Bronchus fibroblast of lung (primary cell): ENCODE measurements at places on chromosomes 2 and 18. TPM values are rescaled to one million over a fixed set of nuclear protein-coding genes. Genes with fewer than 3 reads are reported as not detected.

C2orf74 gene
- 13.5 and 22.5 TPM in 2 replicates for total RNA-seq

OR6B2 gene
- not detected in 2 replicates for total RNA-seq

ABCG8 gene
- total RNA-seq = not detected in 2 replicates

WNT10A gene
- total RNA-seq = not detected in 2 replicates

MREG gene
- total RNA-seq = 1.3 and 2.0 TPM in 2 replicates

SP9 gene
- not detected in 2 replicates for total RNA-seq

SRD5A2 gene
- total RNA-seq = not detected in 2 replicates

CHRNA1 gene
- total RNA-seq = 0.15 and 0.34 TPM in 2 replicates

GPR39 gene
- total RNA-seq = 2.4 and 3.7 TPM in 2 replicates

ADGRF3 gene
- under 0.01 TPM in 1 of 2 replicates, not detected in the other for total RNA-seq

ALPG gene
- total RNA-seq = not detected in 2 replicates

HNMT gene
- 26.1 and 26.5 TPM in 2 replicates for total RNA-seq

COBLL1 gene
- total RNA-seq = 0.67 and 0.74 TPM in 2 replicates

PLEKHB2 gene
- 46.2 and 54.5 TPM in 2 replicates for total RNA-seq

REEP1 gene
- 0.67 TPM in 1 of 2 replicates, not detected in the other for total RNA-seq

LBX2 gene
- total RNA-seq = 1.3 and 3.4 TPM in 2 replicates

ELOA2 gene
- not detected in 2 replicates for total RNA-seq

TYMS gene
- total RNA-seq = 80.9 and 96.5 TPM in 2 replicates

SCG2 gene
- total RNA-seq = 3.0 and 4.0 TPM in 2 replicates

RHOB gene
- 130 and 145 TPM in 2 replicates for total RNA-seq

SCN9A gene
- total RNA-seq = 12.3 and 13.6 TPM in 2 replicates

RND3 gene
- 35.4 and 42.9 TPM in 2 replicates for total RNA-seq

CAPN14 gene
- total RNA-seq = under 0.01 TPM in 2 replicates

MAL gene
- not detected in 2 replicates for total RNA-seq

LRRTM4 gene
- total RNA-seq = not detected in 2 replicates

RAD51AP2 gene
- total RNA-seq = under 0.01 TPM in 1 of 2 replicates, not detected in the other

NEB gene
- total RNA-seq = under 0.01 and 0.17 TPM in 2 replicates

ABHD1 gene
- not detected in 2 replicates for total RNA-seq

ATP6V1B1 gene
- 1.0 and 4.4 TPM in 2 replicates for total RNA-seq

ERBB4 gene
- total RNA-seq = not detected in 2 replicates

PSMD14 gene
- 71.4 and 98.7 TPM in 2 replicates for total RNA-seq

TBR1 gene
- not detected in 2 replicates for total RNA-seq

EHD3 gene
- 22.7 and 22.9 TPM in 2 replicates for total RNA-seq

CYP27A1 gene
- total RNA-seq = 14.6 and 15.9 TPM in 2 replicates

CXCR1 gene
- total RNA-seq = not detected in 2 replicates

EMILIN1 gene
- 188 and 191 TPM in 2 replicates for total RNA-seq

IL36B gene
- total RNA-seq = not detected in 2 replicates

FAM237A gene
- not detected in 2 replicates for total RNA-seq

FEV gene
- total RNA-seq = not detected in 2 replicates

SERPINB2 gene
- total RNA-seq = 3.5 and 5.2 TPM in 2 replicates

FSHR gene
- not detected in 2 replicates for total RNA-seq

FSIP2 gene
- total RNA-seq = under 0.01 and 0.15 TPM in 2 replicates

IL18R1 gene
- 1.0 and 1.3 TPM in 2 replicates for total RNA-seq

SAG gene
- not detected in 2 replicates for total RNA-seq

CCDC150 gene
- 1.6 and 4.4 TPM in 2 replicates for total RNA-seq

INHBB gene
- not detected in 2 replicates for total RNA-seq

B3GNT7 gene
- 0.15 and 0.50 TPM in 2 replicates for total RNA-seq

UGT1A3 gene
- not detected in 2 replicates for total RNA-seq

WIPF1 gene
- 5.4 and 5.5 TPM in 2 replicates for total RNA-seq
